ENCODE measurements at places on chromosomes 4 and X. TPM values are rescaled to one million over a fixed set of nuclear protein-coding genes. Genes with fewer than 3 reads are reported as not detected.
A peak's percentile ranks its signal among the peaks of the same experiment; 100 is the strongest.

The TMSB15B gene
- 7.9 TPM for total RNA-seq

The GNRHR gene
- total RNA-seq = not detected

The FGD1 gene
- 2.0 TPM for total RNA-seq

DNA sequence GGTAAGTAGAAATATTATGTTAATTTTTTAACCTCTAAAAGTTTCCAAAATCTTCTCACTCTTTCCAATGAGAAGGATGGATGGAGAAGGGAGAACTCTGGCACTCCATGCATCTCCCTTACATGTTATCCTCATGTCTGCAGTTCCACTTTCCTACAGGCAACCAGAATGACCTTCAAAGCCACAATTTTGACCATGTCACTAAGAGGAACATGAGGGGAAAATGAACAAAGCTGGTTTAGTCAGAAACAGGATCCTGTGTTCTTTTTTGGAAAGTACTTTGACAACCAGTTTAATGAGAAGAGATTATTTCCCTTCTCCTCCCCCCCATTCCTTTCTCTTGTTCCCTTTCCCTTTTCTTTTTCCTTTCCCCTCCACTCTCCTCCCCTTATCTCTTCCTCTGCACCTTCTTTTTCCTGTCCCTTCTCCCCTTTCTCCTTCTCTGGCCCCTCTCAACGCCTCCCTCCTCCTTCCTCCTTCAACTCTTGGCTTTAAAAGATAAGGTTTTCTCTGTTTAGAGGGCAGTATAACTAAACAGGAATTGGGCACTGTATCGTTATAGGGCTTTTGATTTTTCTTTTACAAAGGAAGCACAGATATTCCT, 42.5 kb downstream of the DTHD1 start:
- H3K4me1 ChIP-seq = no peaks in the 10 kb centered on the region
- no peaks in the 10 kb centered on the region for H3K36me3 ChIP-seq
- no peak overlapping the region for H3K4me3 ChIP-seq
- no peaks in the 10 kb centered on the region for H3K27me3 ChIP-seq
- DNase-seq = no peak
- no peak overlapping the region for H3K27ac ChIP-seq

- no peaks in the 10 kb centered on the region for H3K27me3 ChIP-seq
- peaks cover 24% of the 10 kb centered on the region for H3K4me1 ChIP-seq
- H3K36me3 ChIP-seq = no peaks in the 10 kb centered on the region
- no peak overlapping the region for H3K4me3 ChIP-seq
- no peak overlapping the region for H3K27ac ChIP-seq
- peak; percentile 29 for DNase-seq
Measured at GRCh38 chr4:183173580-183174526, 74.8 kb downstream of the WWC2 start.

- H3K4me3 ChIP-seq = no peak overlapping the region
- no peaks in the 10 kb centered on the region for H3K36me3 ChIP-seq
- H3K4me1 ChIP-seq = peaks cover 12% of the 10 kb centered on the region
- DNase-seq = peak; percentile 75
- no peaks in the 10 kb centered on the region for H3K27me3 ChIP-seq
- H3K27ac ChIP-seq = 0 out of 2 replicates have a peak overlapping the region, but pooled peaks have one; percentile 29
Measured at GRCh38 chr4:128220286-128221235, 67.1 kb downstream of the PGRMC2 start.

GRCh38 chrX:139892512-139892911, 40.3 kb downstream of the ATP11C start:
- peaks cover 8% of the 10 kb centered on the region for H3K4me1 ChIP-seq
- H3K27me3 ChIP-seq = no peaks in the 10 kb centered on the region
- peak overlapping the region; percentile 16 for H3K27ac ChIP-seq
- H3K36me3 ChIP-seq = no peaks in the 10 kb centered on the region

DNA sequence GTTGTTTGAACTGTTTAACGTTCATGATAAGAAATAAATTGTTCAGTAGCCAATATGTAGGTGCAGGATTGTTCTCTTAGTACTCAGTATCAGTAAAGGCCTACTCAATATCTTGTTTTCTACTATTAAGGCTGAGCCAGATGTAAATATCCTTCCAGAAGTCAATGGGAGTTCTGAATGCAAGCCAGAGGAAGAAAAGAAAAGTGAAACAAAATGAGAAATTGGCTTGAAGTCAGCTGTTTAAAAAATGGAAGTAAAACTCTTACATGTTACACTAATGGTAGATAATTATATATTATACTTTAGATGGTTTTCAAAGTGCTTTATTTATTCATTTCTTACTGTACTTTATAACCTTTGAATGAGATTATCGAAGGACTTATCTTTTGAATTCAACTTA, 1417.9 kb downstream of the ADGRL3 start:
- no peaks in the 10 kb centered on the region for H3K4me1 ChIP-seq
- H3K36me3 ChIP-seq = no peaks in the 10 kb centered on the region
- H3K27ac ChIP-seq = no peak overlapping the region
- DNase-seq = no peak

- no peak overlapping the region for H3K4me3 ChIP-seq
- no peaks in the 10 kb centered on the region for H3K27me3 ChIP-seq
- no peaks in the 10 kb centered on the region for H3K36me3 ChIP-seq
- H3K27ac ChIP-seq = no peak overlapping the region
Measured at GRCh38 chr4:6097581-6097980, 79.3 kb upstream of the C4orf50 start.

DNA sequence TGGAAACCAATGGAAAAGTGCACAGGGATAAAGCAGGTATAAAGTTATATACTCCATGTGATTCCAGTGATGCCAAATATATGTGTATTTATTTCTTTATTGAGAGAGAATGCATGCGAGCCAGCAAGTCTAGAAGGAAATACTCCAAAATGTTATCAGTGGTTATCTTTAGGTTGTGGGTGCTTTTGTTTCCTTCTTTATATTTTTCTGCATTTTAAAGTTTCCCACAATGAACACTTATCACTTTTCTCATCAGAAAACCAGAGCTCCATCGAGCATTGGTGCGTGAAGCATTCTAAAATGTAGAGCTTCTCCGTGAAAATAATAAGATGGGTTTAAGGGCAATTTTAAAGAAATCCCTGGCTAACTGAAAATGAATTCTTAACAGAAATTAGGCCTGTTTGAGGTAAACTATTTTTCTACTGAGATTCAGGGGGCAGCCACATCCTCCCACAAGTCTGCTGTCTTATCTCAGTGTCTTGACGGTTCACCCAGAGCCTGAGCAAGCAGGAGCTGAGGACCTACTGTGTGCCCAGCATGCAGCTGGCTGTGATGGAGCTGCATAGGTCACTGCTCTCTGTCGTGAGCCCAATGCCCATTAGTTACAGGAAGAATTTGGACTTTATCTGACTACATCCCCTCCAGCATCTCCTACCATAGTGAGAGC, 18.7 kb upstream of the CD40LG start:
- DNase-seq = no peak
- no peak overlapping the region for H3K27ac ChIP-seq
- H3K27me3 ChIP-seq = peaks cover 3% of the 10 kb centered on the region

DNA sequence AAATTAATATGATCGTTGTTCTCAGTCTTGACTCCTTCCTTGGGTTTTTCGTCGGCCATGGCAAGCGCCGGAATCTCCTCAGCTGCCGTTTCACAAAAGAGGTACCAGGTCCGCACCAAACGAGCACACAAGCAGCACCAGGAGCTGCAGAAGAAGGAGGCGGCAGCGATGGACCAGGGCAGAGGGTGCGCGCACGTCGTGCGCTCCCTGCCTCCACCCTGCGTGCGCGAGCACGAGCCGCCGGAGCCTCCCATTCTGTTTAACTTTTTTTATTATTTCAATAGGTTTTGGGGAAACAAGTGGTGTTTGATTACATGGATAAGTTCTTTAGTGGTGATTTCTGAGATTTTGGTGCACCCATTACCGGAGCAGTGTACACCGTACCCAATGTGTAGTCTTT, 158.2 kb downstream of the PLS3 start:
- no peaks in the 10 kb centered on the region for H3K36me3 ChIP-seq
- H3K27ac ChIP-seq = no peak overlapping the region
- no peaks in the 10 kb centered on the region for H3K4me1 ChIP-seq
- no peak overlapping the region for H3K4me3 ChIP-seq
- no peak for DNase-seq

DNA sequence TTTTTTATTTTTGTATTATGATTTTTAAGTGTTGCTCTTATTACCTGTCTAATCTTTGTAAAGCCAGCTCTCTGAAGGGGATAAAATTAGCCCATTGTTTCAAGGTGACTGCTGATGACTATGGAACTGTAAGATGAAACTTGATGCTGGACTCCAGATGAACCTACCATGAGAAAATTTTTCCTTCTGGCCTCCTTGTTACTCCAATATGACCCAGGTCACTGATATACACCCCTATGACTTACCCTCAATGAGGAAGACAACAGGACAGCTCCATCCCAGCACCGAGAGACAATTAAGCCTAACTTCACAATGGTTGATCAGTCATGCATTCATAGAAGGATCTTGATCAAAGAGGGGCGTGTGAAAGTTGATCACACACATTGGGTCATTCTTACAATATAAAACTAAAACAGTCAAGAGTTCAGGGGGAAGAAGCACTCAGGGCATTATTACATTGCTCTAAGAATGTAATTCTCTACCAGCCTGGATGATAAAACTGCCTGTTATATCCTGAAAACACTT, 230.8 kb upstream of the AGTR2 start:
- DNase-seq = no peak
- no peaks in the 10 kb centered on the region for H3K36me3 ChIP-seq
- H3K4me3 ChIP-seq = no peak overlapping the region
- no peaks in the 10 kb centered on the region for H3K4me1 ChIP-seq
- no peak overlapping the region for H3K27ac ChIP-seq
